Stimulated activated CD8-positive, alpha-beta memory T cell treated with anti-CD3 and anti-CD28 coated beads, Interleukin-2, amount 100 ng/mL, for 1 hour (primary cell): ENCODE measurements at places on chromosomes 6 and 20.

DNA sequence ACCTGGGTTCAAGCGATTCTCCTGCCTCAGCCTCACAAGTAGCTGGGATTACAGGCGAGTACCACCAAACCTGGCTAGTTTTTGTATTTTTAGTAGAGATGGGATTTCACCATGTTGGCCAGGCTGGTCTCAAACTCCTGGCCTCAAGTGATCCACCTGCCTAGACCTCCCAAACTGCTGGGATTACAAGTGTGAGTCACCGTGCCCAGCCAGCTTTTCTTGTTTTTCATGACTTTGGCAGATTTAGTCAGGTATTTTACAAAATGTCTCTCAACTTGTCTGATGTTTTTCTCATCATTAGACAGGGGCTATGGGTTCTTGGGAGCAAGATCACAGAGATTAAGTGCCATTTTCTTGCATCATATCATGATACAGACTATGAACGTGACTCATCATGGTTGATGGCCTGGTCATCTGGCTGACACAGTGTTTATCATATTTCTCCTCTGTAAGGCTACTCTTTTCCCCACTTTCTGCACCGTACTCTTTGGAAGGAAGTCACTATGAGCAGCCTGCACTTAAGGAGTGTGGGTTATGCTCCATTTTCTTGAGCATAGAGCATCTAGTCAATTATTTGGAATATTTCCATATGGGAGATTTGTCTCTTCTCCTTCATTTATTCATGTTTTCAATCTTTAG, 67.8 kb downstream of the RNF182 start:
- DNase-seq: no peak

DNA sequence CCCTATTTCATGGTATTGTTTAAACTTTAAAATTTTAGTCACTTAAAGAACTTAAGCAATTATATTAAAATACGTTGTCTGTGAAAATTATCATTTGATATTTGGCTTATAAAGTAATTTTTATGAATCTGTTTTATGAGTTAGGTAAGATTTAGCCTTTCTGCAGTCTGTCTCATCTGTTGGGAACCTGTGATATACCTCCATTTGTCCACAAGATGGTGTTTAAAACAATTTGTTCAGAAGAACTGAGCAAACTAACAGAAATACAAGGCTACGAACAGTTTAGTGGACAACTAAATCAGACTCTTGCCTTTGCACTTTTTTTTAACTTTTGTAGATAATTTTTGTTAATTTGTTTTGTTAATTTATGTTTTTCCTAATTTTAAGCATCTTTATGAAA, 92.4 kb downstream of the COL9A1 start:
- no peak for DNase-seq

- no peak for DNase-seq
These were observed 870 bp downstream of the PAK5 start for GRCh38 chr20:9838035-9838377.

DNA sequence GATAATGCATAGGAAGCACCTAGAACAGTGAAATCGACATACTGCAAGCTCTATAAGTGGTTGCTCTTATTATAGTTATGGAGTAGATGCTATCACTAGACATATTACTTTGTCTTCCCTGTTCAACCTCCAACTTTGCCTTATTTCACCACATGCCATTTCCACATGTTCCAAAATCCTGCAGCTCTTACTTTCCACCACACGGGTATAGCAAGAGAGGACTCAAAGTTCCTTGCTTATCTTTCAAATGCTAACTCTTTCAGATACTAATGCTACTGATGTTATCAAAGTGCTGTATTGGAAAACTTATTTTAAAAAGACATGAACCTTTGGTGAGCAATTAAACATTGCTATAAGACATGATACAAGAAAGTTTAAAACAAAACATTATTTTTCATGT, 1130.1 kb downstream of the HACE1 start:
- DNase-seq: no peak

GRCh38 chr20:31473331-31474096, 1.4 kb downstream of the DEFB124 start:
- DNase-seq: no peak

GRCh38 chr20:57291003-57291402, 24.6 kb upstream of the BMP7 start:
- DNase-seq: no peak

DNA sequence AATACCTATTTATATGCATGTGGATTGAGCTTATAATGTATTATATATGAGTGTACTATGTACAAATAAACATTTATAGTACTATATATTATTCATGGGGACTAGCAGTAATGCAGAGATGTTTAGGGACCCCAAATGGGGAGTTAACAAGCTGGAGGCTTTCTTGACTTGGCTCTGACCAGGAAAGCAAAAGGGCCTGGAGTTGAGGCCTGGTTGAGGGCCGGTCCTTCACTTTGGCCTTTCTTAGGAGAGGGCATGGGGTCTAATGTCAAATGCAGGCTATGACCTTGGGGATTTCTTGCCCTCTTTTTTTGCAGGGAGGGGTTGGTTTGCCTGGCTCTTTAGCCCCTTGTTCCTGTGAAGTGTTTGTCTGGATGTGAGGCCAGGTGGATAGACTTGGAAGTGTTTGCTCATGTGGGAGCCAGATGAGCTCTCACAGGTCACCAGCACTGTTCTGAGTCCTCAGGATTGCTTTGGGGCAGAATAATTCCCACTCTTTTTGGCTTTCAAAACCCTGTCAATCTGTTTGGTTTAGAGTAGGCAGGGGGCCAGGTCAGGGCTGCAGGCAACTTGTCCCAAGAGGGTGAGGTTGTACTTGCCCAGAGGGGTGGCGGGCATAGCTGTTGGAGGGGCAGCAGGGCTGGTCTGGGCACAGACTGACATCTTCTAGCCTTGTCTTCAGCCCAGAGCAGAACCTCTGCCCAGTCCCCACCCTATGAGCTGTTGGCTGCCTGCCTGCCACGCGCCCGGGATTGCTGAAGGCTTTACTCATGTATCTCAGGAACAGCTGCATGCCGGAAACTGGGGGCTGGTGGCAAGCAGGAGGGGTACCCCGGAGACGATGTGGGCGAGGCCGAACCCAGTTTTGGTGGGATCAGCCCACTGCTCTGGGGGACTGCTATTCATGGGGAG, 14.6 kb downstream of the TJAP1 start:
- DNase-seq: no peak

- DNase-seq: no peak
These were observed 72.7 kb upstream of the CCN6 start for GRCh38 chr6:111980971-111981840.

DNA sequence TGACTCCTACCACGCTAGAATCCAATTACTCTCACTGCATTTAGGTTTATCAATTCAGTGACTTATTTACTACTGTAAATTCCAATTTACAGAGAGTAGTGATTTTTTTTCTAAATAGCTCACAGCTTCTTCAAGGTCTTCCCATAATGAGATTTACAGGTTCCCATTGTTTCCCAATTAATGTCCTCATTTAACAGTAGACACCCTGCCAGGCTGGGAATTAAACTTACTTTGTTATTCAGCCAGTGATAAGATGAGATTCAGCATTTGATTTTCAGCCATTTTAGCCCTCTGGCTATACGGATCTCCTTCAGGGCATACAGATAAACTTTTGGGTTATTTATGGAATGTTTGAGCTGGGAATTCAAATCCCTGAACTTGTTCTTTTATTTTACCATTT, 582.9 kb upstream of the EYS start:
- no peak for DNase-seq

DNA sequence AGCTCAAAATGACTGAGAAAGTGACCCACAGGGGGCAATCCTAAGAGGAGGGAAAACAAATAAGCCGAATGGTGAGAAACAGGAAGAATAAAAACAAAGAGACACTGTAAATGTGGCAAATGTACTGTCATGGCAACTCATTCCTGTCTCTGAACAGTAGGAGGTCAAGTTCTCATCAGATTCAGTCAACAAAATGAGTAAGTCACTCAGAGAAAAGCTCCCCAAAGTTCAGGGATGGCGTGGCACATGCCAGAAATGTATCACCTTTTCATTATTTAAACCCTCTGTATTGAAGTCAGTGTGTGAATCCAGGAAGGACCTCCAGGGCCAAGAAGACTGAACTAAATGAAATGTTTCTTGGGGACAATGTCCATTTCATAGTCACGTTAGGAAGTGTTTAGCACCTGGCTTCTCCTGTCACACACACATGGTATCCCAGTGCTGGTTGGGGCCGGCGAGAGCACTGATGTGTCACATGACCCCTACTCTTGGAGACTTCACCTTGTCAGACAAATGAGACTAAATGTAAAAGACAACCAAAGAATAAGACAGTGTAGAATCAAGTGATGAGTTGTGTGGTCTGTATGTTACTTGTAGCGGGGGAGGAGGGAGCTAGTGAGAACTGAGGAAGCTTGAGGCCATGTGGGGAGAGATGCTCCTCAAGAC, 20.7 kb downstream of the CNR1 start:
- DNase-seq: no peak

GRCh38 chr6:4489538-4489937, 286.7 kb upstream of the CDYL start:
- no peak for DNase-seq

DNA sequence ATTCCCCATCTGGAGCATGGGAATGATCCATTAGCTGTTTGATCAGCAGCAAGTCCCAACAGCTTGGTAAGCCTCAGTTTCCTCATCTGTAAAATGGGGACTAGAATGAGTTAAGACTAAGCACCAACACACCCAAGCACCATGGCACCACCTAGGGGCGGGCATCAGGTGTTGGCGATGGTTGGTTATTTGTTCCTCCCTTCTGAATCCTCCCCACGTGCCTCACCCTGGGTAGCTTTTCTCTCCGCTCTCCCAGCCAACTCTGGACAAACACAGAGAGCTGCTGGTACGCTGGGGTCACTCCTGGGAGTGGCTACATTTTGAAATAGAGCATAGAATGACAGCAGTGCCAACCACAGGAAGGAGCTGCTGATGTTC, 13.3 kb upstream of the ITPR3 start:
- no peak for DNase-seq

DNA sequence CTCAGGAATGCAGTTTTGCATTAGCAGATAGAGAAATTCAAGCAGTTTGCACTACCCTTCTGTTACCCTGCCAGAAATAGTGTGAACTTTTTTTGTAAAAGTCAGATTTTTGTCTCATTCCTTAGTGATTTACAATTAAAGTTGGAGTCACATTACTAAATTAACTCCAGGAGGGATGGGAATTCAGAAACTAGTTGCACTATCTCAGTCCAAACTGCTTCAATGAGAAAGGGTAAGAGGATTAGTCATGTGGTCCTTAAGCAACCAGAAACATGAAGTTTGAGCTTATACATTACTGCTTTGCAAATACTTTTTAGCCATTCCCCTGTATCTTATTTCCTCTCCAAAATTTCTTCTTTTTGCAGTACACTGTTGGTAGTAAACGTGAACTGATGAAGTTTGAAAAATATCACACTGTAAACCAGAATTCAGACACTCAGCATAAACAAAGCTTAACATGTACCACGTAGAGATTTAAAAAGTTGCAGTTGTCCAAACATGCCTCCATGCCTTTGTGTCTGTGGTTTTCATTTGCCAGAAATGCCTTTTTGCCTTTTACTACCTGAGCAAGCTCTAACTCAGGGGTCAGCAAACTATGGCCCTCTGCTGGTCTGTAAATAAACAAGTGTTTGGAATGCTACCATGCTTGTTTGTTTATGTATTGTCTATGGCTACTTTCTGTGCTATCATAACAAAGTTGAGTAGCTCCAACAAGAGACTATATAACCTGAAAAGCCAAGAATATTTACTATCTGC, 49.7 kb downstream of the TP53INP2 start:
- DNase-seq: no peak

GRCh38 chr6:98027898-98028297, 744.9 kb upstream of the MMS22L start:
- DNase-seq: no peak

DNA sequence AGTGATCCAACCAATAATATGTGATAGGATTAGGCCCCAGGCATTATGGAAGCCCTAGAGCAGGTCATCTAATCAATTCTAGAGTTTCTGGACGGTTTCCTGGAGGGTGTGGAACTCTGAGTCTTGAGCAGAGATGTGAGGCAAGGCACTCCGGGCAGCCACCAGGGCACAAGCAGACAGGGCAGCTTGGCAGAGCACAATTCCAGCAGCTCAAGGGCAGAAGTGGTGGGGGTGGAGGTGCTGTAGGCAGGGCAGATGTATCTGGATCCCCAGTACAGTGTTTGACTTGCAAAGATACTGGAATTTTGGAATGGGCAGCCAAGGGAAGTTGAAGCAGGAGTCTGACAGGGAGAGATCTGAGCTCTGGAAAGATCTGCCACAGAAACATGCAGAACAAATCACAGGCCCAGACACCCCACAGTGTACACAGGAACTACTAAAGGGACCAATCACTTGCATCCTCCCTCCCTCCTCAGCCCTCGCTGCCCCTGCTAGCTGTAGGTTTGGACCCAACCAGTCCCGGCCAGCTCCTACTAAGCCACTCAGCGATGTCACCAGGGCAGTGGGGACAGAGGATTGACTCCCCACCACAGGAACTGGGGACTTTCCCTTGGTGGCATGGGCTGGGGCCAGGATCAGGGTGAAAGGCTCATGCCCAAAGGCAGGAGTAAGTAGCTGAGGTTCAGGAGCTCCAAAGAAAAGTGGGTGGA, 47.0 kb downstream of the TFEB start:
- DNase-seq: no peak

- no peak for DNase-seq
These were observed 18.1 kb downstream of the FAM184A start for GRCh38 chr6:119060255-119060907.

DNA sequence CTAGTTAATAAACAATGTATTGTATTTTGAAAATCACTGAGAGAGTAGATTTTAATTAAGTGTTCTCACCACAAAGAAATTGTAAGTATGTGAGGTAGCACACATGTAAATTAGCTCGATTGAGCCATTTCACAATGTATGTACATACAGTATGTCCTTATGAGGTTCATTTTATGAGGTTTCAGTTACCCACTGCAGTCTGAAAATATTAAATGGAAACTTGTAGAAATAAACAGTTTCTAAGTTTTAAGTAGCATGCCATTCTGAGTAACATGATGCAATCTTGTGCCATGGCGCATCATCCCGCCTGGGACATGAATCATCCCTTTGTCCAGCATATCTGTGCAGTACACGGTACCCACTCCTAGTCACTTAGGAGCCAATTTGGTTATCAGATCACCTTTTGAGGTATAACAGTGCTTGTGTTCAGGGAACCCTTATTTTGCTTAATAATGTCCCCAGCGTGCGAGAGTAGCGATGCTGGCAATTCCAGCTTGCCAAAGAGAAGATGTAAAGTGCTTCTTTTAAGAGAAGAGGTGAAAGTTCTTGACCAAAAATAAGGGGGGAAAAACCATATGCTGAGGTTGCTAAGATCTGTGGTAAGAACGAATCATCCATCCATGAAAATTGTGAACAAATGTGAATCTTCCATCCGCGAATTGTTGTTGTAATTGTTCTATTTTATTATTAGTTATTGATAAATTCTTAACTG, 64.7 kb downstream of the KCNS1 start:
- DNase-seq: no peak

DNA sequence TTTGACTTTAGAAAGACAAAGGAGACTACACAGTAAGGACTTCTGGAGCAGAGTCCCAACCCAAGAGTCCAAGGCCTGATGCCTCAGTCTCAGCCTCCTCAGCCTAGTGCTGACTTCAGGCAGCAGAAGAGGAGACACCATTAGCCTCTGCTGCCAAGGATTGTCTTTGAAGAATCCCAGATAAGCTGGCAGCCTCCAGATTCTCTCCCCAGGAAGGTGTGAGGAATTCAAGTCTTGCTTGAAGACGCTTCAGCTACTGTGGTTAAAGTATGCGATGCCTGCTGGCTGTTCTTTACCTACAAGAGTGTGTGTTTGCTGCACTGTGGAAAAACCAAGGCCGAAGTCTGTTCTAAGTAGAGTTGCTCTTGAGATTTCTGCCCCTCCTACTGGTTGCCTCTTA, 215.9 kb upstream of the TCF21 start:
- no peak for DNase-seq
